CD4-positive, alpha-beta T cell treated with Interleukin-17A for 1 hour (primary cell): ENCODE measurements at places on chromosomes 11 and 22.

- no peak for DNase-seq
Observed at GRCh38 chr11:6576471-6577373, 26.7 kb downstream of the RRP8 start.

DNA sequence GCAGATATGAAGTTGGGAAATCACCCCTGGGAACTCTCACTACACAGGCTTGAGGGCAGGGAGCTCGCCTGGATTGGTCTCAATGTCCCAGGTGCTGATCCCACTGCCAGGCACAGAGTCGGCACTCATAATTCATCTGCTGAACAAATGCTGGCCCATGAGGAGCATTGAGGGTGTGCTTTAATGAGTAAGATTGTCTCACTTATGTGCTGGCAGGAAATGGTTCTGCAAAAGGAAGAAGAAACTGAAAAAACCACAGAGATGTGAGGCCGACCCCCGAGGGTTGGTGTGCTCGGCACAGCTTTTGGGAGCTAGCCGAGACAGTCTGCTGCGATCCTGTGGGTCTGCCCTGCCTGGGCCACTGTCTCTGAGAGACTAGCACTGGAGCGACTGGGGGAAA is 9.4 kb downstream of the PLAAT2 start:
- DNase-seq, result peak; percentile 77

GRCh38 chr22:40181323-40181722 is 3.6 kb downstream of the TNRC6B start:
- no peak for DNase-seq

GRCh38 chr11:58770627-58771457 is 39.1 kb upstream of the GLYAT start:
- no peak for DNase-seq

- DNase-seq, result no peak
Observed at GRCh38 chr11:86508604-86509587, 134.2 kb downstream of the CCDC81 start.

GRCh38 chr11:120354779-120355178 is 18.6 kb downstream of the ARHGEF12 start:
- no peak for DNase-seq

DNA sequence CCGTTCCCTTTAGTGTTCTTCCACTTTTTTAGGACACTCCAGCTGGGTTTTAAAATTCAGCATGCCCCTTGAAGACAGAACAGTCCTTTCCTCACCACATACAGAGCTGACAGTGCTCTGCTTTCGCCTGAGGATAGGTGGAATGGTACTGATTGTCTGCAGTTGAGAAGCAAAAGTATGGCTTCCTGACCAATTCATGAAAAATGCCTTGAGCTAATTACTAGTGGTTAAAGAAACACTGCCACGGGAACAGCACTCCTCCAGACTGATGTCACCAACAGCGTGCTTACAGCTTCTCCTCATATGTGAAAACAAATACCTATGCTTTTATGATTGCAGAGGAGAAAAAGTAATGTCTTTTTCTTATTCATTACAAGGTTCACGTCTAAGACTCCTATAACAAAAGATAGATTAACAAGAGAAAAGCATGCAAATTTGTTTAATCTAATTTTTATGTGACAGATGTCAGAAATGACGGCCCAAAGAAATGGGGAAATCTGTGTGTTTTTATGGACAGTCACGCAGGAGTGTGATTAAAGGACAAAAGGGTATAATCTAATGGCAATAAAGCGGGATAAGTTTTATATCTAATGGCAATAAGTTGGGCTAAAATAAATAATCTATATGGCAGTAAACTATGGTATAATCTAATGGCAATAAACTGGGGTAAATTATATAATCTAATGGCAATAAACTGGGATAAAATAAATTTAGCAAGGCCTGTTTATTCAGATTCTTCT is 123.4 kb upstream of the ARHGAP42 start:
- no peak for DNase-seq

DNA sequence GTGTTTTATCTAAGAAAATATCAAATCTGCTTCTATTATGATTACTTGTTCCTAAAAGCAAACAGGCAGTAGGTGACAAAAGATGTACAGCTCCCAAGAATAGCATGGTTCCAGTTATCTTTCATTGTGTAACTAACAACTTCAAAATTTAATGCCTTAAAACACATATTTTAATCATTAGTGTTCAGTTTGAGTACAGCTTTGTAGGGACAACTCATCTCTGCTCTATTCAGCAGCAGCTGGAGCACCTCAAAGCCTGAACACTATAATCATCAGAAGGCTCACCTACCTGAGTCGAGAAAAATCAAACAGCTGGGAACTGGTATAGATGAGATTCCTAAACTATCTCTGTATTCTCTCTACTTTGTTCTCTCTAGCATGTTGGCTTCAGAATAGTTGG is 24.3 kb upstream of the OR5B12 start:
- no peak for DNase-seq

DNA sequence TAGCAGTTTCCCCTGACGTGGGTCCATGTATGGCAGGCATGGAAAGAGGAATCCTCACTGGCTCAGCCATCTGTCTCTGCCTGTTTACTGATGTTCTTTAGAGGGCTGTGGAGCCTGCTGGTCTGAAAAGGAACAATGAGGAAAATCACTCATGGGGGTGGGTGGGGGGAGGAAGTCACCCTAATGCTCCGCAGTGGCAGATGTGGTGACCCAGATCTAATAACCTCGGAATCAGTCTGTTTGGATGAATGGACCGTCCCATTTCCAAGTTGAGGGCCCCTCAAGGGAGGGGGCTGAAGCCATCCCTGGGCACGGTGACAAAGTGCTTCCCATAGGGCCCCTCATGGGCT is 4.4 kb downstream of the BCR start:
- DNase-seq, result no peak

GRCh38 chr11:111194860-111195568 is 50.5 kb upstream of the POU2AF2 start:
- no peak for DNase-seq

- DNase-seq, result no peak
Observed at GRCh38 chr22:48783821-48784266, 1043.8 kb downstream of the BRD1 start.

- peak; percentile 64 for DNase-seq
Observed at GRCh38 chr11:2531277-2531986, 86.6 kb downstream of the KCNQ1 start.

DNA sequence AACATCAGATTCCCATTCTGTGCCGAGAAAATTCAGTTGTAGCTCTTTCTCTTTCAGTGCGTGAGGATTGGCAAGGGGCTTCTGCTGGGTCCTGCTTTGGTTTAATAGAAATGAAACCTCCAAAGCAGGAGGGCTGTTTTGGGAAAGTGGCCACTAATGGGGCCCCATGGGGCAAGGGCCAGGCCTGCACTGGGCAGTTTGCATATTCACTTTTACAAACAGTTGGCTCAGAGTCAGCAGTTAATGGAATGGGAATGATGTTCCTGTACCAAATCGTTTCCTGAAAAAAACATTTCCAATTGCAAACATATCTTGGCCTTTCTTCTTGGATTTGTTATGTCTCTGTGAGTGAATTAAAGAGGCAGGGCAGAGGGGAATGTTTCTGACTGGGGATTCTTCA is 92.1 kb downstream of the PARVA start:
- no peak for DNase-seq

DNA sequence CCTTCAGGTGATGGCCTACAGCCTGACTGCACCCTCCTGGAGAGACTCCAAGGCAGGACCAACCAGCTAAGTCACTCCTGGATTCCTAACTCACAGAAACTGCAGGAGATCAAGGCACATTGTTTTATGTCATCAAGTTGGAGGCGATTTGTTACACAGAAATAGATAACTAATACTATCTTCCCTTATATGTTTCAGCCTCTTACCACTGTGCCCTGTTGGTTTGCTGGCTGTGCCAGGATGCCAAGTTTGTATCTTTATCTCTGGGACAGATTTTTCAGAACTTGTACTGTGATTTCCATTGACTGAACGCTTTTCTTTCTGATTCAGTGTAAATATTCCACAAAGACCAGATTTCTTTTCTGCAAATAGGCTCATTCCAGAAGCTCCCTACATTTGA is 76.2 kb upstream of the OPCML start:
- DNase-seq, result no peak

DNA sequence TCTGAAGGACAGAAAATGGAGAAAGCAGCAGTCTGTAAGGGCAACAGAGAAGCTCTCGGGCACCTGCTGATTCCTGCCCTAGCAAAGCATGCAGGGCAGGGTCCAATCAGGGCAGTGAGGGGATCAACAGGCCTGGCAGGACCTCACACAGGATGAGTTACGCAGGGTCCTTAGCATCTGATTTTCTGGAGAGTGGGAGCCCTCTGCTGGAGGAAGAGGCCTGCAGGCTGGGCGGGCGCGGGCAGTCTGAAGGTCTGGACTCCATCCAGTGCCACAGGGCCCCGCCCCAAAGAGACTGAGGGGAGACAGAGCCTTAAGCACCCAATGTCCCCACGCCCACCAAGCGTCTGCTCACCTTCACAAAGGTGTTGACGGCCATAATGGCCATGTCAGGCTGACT is 28.9 kb downstream of the AP1B1 start:
- DNase-seq, result no peak

- DNase-seq, result no peak
Observed at GRCh38 chr11:2562890-2563212, 118.0 kb downstream of the KCNQ1 start.

GRCh38 chr11:58933661-58934060 is 5.6 kb upstream of the GLYATL1 start:
- DNase-seq, result no peak

DNA sequence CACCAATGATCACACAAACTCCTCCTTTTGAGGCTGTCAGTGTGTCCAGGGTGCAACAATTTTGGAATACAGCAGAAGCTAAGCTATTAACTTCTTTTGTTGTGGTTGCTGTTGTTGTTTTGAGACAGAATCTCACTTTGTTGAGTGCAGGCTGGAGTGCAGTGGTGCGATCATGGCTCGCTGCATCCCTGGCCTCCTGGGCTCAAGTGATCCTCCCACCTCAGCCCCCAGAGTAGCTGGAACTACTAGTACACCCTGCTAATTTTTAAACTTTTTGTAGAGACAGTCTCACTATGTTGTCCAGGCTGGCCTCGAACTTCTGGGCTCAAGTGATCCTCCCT is 22.0 kb downstream of the GSTT2B start:
- no peak for DNase-seq

- no peak for DNase-seq
Observed at GRCh38 chr11:11816511-11817314, 25.1 kb upstream of the USP47 start.

- DNase-seq, result no peak
Observed at GRCh38 chr11:75562836-75563484, 907 bp downstream of the SERPINH1 start.

- DNase-seq, result no peak
Observed at GRCh38 chr11:7251836-7252682, at the start of gene SYT9. Gene SYT9, plus strand, starts transcription at chr11:7251904. Its CDS starts 283 bp downstream, at chr11:7252187.

GRCh38 chr22:46416891-46417580 is 81.5 kb downstream of the TRMU start:
- DNase-seq, result no peak

- DNase-seq, result no peak
Observed at GRCh38 chr11:69200331-69201065, 44.8 kb downstream of the SMIM38 start.

DNA sequence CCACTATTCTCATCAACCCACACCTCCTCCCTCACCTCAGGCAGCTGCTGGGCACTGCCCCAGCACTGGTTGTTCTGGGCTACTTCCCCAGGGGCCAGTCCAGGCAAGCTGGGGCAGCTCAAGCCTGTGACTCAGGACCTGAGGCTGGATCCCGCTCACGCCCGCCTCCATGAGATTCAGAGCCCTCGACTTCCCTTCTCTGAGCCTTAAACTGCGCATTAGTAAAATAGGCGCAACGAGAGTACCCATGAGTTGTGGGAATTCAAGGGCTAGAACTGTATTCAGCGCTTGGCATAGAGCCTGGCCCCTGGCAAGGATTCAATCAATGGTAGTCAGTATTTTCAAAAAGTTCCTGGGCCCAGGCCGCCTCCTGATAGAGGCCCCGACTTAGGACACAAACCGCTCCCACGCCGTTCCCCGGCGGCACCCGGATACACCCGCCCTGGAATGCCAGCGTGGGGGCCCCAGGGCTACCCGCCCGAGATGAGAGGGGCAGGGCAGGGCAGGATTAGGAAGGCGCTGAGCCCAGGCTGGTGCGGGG is 723 bp upstream of the CD82 start:
- no peak for DNase-seq

DNA sequence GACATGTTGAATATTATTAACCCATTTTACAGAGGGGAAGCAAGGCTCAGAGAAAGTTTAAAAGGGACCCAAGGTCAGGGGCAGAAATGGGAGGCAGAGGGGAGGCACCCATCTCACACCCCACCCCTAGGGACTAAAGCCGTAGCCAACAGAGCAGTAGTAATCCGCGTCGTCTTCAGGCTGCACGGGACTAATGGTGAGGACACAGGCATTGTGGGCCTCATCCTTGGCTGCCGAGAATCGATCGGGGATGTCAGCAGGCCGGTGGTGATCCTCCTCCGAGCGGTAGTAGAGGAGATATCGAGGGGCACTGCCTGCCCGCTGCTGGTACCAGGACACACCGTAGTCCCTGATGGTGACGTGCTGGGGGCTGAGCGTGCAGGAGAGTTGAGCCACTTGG is 1.5 kb downstream of the VPREB3 start:
- no peak for DNase-seq

DNA sequence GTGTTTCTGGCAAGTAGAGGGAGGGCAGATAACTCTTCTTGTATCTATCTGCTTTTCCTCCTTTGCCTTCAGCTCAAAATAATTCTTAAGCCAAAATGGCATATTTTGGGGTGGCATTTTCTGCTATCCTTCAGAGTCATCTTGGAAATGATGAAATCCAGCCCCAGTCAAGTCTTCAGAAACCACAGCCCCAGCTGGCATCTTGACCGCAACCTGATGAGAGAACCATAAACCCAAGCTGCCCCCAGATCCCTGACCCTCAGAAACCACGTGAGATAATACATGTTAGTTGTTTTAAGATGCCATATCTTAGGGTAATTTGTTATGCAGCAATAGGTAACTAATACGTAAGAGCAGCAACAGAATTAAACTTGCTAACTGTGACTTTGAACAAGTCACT is 15.1 kb upstream of the PAMR1 start:
- no peak for DNase-seq

DNA sequence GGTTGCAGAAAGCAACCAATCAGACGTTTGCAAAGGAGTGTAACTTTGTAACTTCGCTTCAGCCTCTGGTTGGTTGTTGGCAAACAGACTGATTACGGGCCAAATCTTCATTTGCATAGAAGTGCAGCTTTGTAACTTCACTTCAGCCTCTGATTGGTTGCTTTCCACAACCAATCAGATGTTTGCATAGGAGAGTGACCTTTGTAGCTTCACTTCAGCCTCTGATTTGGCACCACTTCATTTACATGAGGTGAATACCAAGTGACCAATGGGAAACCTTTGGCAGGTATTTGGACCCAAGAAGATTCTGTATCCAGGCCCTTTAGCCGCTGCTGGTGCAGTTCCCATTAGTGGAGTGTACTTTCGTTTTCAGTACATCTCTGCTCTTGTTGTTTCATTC is 16.0 kb downstream of the USP47 start:
- peak; percentile 75 for DNase-seq

- DNase-seq, result no peak
Observed at GRCh38 chr11:73397468-73398131, 21.4 kb downstream of the RELT start.
